ENCODE measurements at places on chromosomes 3 and 15.

DNA sequence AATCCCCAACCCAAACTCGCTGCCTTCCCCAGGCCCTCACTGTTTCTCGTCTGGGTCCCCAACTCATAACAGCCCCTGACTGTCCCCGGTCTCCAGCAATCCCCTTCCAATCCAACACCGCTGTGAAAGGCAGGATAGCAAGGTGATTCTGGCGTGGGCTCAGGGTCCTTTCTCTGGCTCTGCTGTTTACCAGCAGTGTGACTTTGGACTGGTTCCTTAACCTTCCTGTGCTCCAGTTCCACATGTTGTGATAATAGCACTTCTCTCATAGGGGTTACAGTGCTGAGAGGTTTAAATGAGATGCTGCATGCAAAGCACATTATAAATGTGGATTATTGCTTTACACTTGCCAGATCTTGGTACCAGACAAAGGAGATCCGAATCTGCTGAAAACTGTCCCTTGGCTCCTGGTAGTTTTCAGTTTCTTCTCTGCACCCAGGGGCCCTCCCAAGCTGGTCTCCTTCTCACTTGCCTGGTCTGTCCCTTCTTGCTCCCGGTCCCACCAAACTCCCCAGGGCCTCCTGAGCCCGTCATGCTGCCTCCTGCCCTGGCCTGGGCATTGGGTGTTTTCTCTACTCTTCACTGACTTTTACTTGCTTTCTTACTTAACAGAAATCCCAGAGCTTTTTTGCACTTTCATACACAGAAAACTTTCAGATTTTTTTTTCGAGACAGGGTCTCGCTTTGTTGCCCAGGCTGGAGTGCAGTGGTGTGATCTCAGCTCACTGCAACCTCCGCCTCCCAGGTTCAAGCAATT lies 26.8 kb upstream of the CYP11A1 start:
- H3K27me3 ChIP-seq = no peaks in the 10 kb centered on the region
- peaks cover 3% of the 10 kb centered on the region for H3K4me1 ChIP-seq
- no peak overlapping the region for H3K27ac ChIP-seq
- H3K4me3 ChIP-seq = no peak overlapping the region
- H3K36me3 ChIP-seq = no peaks in the 10 kb centered on the region

- no peaks in the 10 kb centered on the region for H3K4me1 ChIP-seq
- no peak overlapping the region for H3K4me3 ChIP-seq
- no peaks in the 10 kb centered on the region for H3K36me3 ChIP-seq
- DNase-seq = no peak
- peaks cover 4% of the 10 kb centered on the region for H3K27me3 ChIP-seq
Observed at GRCh38 chr3:13727890-13728289, 152.0 kb downstream of the WNT7A start.

- H3K36me3 ChIP-seq = no peaks in the 10 kb centered on the region
- no peak overlapping the region for H3K27ac ChIP-seq
- peak; percentile 78 for DNase-seq
- peaks cover 4% of the 10 kb centered on the region for H3K4me1 ChIP-seq
Observed at GRCh38 chr15:99755692-99756409, 22.6 kb upstream of the LYSMD4 start.

GRCh38 chr3:16412192-16412800 lies 101.2 kb downstream of the RFTN1 start:
- H3K27ac ChIP-seq = no peak overlapping the region
- H3K4me1 ChIP-seq = peaks cover 10% of the 10 kb centered on the region
- H3K27me3 ChIP-seq = no peaks in the 10 kb centered on the region
- DNase-seq = no peak

- no peak overlapping the region for H3K4me3 ChIP-seq
- no peaks in the 10 kb centered on the region for H3K27me3 ChIP-seq
- no peak for DNase-seq
- no peaks in the 10 kb centered on the region for H3K4me1 ChIP-seq
Observed at GRCh38 chr15:68764090-68764489, 56.6 kb downstream of the ANP32A start.

GRCh38 chr15:31464216-31465082 lies 137.8 kb downstream of the KLF13 start:
- no peaks in the 10 kb centered on the region for H3K27me3 ChIP-seq
- no peak for DNase-seq
- no peak overlapping the region for H3K4me3 ChIP-seq
- H3K36me3 ChIP-seq = no peaks in the 10 kb centered on the region

DNA sequence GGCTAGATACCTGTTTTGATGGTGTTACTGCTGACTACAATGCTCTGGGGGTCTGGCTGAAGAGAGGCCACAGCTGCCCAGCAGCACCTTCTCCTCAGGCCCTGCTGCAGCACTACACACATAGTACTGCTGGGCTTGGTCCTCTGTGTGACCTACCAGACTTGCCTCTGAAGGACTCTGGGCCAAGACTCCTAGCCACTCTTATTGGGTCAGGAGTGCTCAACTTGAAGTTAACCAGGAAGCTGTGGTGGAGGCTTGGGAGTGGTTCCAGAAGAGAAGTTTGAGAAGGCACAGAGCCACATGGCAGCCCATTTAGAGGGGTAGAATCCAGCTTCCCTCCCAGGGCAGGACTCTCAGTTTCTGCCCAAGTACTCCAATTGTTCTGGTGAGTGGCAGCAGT lies 16.6 kb downstream of the ELP6 start:
- no peaks in the 10 kb centered on the region for H3K4me1 ChIP-seq
- no peak overlapping the region for H3K4me3 ChIP-seq
- no peak overlapping the region for H3K27ac ChIP-seq
- no peak for DNase-seq
- H3K36me3 ChIP-seq = peaks cover 60% of the 10 kb centered on the region

GRCh38 chr3:79018265-79018664 lies 749.5 kb downstream of the ROBO1 start:
- DNase-seq = no peak
- H3K27me3 ChIP-seq = peaks cover 3% of the 10 kb centered on the region
- no peaks in the 10 kb centered on the region for H3K36me3 ChIP-seq
- H3K4me3 ChIP-seq = no peak overlapping the region
- no peaks in the 10 kb centered on the region for H3K4me1 ChIP-seq

DNA sequence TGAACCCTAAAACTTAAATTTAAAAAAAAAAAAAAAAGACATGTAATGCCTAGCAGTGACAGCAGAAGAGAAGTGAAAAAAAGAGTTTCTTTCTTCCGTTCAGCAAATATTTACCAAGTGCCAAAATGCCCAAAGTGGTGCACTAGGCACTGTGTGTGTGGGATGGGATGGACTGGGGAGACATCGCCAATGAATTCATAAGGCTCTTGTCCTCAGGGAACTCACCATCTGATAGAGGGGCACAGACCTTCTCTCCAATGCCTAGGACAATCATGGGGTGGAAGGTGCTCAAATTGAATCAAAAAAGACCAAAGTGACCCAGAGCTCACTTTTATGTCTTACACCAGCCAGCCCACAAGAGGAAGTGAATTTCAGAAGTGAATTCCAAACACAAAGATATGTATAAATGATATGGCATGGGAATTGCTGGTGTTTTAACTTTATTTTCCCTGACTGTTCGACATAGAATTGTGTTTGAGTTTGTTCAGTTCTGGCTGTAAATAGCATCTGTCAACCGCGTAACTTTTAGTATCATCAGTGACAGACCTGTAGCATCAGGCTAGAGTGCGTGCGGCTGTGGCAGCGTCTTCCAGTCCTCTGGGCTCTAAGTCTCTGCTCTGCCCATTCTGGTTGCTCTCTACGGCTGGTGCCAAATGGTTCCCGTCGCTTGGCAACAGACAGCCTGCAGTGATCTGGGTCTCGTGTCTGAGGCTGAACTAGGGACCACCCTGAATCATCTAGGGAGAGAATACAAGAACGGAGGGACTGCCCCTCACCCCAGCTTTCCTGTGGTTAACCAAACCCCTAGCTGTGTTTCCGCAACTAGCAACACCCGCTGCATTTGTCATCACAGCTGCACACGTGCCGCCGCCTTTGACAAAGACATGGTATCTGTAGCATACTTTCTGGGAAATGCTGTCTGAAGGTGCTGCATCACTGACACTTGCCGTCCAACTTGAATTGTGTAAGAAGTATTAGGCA lies 154.0 kb upstream of the THBS1 start:
- peaks cover 16% of the 10 kb centered on the region for H3K4me1 ChIP-seq
- peak; percentile 15 for DNase-seq
- peak overlapping the region; percentile 32 for H3K4me3 ChIP-seq
- peaks cover 9% of the 10 kb centered on the region for H3K27me3 ChIP-seq
- no peaks in the 10 kb centered on the region for H3K36me3 ChIP-seq
- no peak overlapping the region for H3K27ac ChIP-seq

- H3K4me3 ChIP-seq = no peak overlapping the region
- H3K27me3 ChIP-seq = no peaks in the 10 kb centered on the region
- no peaks in the 10 kb centered on the region for H3K36me3 ChIP-seq
- peaks cover 24% of the 10 kb centered on the region for H3K4me1 ChIP-seq
Observed at GRCh38 chr15:85312486-85312885, 67.9 kb upstream of the AKAP13 start.

DNA sequence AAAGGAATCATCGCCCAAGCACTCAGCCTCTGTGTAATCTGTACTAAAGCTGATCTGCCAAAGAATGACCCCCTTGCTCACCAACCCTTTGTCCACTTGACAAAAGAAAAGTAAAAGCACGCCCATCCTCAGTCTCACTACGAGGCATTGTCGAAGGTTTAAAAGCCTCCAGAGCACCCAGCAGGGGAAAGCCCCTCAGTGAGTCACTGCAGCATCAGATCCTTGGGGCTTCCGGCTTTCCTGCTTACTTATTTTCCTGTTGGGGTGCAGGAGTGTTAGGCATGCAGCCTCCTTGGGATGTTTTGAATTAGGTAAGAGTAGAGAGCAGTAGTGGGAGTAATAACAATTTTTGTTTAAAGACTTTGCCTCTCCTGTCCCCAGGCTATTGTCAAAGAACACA lies 216.1 kb downstream of the MTHFS start:
- DNase-seq = no peak
- no peak overlapping the region for H3K27ac ChIP-seq
- no peak overlapping the region for H3K4me3 ChIP-seq
- H3K27me3 ChIP-seq = no peaks in the 10 kb centered on the region

- H3K4me1 ChIP-seq = no peaks in the 10 kb centered on the region
- no peak overlapping the region for H3K4me3 ChIP-seq
- H3K27me3 ChIP-seq = no peaks in the 10 kb centered on the region
- DNase-seq = no peak
- no peak overlapping the region for H3K27ac ChIP-seq
Observed at GRCh38 chr15:85151145-85151544, 169.5 kb downstream of the PDE8A start.
